ENCODE measurements at places on chromosomes 13 and 19.

DNA sequence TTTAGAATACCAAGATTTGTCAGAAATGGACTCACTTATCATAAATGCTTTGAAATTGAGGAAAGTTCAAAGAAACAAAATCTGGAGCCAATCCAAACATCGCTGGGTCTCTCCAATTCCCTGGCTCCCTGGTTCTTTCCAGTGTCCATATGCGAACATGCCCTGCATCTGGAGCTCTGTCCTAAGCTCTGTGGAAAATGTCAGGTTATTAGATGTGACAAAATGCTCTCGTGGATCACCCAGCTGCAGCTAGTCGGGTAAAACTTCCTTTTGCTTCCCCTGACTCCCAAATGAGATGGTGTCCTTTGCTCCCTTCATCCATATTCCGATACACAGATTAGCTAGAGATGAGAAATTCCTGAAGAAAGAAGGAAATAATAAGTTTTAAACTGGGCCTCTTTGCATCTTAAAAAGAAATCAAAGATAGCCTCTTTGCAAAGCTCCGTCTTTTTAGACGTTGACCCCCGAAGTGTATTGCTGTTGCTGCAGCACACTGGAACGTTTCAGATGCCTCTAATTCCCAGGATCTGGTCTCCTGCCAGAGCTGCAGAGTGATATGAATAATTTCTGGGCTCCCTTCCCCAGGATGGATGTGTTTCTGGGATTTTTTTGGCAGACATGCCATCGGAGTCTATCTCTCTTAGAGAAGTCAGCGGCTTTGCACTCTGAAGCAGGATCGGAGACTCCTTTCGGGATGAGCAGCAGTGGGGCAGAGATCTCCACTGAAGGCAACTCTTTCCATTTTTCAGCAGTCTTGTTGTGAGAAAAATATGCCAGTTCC lies 102.9 kb downstream of the TEX26 start:
- no peak for DNase-seq

GRCh38 chr19:34734537-34735103 lies 577 bp downstream of the ZNF181 start:
- no peak for DNase-seq

DNA sequence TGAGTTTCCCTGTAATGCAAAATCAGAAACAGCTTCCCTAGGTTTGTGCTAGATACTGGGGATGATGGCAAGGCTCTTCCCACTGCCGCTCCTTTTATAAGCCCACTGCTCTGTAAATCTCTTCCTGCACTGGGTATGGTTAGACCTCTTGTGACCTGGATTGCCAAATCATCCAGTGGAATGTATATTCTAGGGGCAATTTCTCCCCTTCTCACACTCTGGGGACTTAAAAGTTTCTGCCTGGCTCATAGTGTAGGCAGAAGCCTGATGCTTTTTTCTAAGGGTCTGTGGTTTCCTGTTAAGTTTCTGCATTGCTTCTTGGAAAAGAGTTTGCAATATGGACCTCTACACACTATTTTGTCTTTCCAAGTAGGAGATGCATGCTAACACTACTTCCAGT lies 1582.0 kb upstream of the PCDH20 start:
- DNase-seq: no peak

DNA sequence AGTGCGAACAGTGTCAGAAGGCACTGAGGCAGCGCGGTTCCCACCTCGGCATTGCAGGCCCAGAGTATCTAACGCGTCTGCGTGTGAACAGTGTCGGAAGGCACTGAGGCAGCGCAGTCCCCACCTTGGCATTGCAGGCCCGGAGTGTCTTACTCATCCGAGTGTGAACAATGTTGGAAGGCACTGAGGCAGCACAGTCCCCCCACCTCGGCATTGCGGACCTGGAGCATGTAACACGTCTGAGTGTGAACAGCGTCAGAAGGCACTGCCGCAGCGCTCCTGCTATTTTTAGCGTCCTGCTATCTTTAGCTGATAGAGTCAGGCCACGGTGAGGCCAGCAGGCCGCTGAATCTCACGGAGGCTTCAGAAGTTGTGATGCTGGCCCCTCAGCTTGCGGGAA lies 39.6 kb downstream of the ATP11A start:
- DNase-seq: no peak

GRCh38 chr13:100069278-100069677 lies 19.6 kb upstream of the PCCA start:
- no peak for DNase-seq

GRCh38 chr13:40974460-40975407 lies 44.4 kb downstream of the ELF1 start:
- peak; percentile 95 for DNase-seq

DNA sequence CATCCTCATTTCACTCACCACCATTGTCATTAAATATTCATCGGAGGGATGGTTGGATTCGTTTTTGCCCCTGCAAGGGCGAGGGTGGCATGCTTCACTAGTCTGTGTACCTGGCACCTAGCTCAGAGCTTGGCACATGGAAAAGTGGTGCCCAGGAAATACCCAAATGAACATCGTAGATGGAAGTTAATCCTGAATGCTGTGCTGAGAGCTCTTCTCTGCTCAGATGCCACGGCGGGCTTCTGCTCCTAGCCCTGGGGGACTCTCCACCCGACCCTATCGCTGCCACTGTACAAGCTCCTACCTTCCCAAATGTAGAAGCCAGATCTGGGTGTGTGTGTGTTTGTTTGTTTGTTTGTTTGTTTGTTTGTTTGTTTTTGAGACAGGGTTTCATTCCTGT lies 113.0 kb upstream of the ZNF507 start:
- DNase-seq: no peak

DNA sequence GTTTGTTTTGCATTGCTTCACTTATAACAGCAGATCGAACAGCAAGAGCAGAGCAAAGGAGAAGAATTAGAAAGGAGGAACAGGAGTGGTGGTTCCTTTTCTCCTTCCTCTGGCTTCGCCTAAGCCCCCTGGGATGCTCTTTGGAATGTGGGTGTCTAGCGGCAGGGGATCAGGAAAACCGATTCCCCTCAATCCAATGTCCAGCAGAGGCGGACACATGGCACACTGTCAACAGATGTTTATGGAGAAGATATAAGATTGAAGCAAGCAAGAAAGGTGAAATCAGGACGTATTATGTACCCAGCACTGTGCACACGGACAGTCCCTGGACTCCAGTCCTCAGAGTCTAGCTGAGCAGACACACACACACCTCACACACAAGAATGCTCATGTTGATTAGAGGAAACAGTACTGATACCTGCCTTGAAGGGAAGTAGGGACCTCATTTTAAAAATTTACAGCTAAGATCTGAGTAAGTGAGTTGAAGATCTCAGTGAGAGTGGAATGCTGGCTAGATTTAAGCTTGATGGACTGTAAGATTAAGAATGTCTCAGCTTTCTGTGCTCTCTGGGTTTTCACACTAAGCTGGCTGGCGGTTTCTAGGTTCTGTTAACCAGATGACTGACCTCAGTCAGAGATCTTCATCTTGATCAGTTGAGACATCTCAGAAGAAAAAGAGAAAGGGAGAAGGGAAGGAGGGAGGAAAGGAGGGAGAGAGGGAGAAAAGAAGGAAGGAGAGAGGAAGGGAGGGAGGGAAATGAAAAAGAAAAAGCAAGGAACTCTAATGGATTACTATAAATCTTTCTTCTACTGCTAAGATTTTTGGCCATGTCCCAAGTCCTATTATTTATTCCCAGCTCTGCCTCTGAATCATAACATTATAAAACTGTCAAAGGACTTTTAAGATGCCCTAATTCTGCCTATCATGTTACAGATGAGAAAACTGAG lies 44.8 kb downstream of the FLT1 start:
- no peak for DNase-seq

GRCh38 chr13:46340011-46340410 lies 47.0 kb downstream of the RUBCNL start:
- no peak for DNase-seq

DNA sequence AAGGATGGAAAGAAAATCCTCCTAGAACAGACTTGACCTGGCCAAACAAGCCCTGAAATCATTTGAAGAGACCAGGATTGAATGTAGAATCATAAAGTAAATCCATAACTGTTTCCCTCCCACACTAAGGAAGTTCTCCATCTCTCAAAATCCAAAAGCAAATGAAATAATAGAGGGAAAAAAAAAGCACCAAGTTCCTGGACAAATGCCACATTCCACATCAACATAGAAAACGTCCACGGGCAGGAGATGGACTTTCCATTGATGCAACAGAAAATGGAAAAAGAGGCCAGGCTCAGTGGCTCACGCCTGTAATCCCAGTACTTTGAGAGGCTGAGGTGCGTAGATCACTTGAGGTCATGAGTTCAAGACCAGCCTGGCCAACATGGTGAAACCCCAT lies 56.2 kb downstream of the INSR start:
- no peak for DNase-seq

DNA sequence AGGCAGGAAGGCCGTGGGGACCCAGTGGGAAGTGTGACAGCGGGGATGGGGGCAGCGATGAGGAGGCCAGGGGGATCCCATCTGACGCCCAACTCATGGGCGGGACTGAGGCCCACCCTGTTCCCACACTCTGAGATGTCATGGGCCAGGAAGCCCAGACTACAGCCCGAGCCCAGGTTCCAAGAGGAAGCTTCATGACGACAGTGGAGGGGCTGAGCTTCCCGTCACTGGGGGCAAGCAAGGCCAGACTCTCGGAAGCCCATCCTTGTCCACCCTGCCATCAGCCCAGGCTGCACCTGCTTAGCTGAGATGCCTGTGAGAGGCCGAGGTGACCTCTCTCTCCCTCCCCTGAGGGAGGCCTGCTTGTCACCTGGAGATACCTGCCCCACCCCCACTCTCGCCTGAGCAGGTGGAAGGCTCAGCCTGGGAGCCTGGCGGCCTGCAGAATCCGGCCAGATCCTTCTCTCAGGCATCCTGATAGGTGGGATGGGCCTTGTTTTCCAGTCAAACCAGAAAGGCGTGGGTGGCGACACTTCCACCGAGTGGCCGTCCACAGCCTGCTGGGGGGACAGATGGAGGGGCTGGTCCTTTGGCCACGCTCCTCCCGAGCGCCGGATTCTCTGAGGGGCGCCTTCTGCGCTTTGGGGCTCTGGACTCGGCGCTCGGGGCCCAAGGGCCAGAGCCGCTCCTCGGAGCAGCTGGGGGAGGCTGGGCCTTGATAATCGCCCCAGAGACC lies 4.8 kb downstream of the ZBTB7A start:
- no peak for DNase-seq

DNA sequence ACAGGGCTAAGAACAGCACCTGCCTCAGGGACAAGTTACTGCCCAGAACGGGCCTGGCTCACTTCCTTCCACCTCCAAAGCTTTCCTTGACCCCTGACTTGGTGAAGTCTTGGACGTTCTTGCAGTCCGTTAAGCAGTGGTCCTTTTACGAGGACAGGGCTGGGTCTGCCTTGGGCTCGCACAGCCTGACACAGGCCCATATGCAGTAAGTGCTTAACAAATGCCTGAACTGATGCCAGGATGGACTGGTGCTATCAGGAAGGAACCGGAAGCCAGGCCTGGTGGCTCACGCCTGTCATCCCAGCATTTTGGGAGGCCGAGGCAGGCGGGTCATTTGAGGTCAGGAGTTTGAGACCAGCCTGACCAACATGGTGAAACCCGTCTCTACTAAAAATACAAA lies 1.8 kb upstream of the PLK5 start:
- DNase-seq: no peak

DNA sequence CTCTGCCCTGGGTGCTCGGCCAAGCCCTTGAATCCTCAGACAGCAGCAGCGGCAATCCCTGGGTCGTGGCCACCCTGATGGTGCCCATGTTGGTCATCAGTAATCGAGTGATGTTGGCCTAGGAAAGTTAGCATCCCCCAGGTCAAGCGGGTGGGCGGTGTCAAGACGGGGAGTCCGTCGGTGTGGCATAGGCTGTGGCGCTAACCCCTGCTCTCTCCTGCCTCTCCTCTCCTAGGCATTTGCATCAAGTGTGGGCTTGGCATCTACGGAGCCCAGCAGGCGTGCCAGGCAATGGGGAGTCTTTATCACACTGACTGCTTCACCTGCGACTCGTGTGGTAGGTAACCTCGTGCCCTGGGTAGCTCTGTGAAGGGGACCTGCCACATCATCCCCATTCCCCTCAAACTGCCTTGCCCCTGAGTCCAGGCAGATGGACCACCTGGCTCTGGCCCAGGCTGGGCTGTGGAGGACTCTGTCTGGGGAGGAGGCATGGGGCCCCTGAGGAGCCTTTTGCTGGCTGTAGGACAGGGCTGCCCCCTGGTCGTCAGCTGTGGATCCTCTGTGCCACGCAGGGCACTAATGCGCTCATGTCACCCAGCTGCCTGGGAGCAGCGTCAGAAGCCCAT lies 8.7 kb downstream of the WTIP start:
- no peak for DNase-seq

GRCh38 chr13:102291587-102292218 lies 110.1 kb downstream of the FGF14 start:
- DNase-seq: no peak

DNA sequence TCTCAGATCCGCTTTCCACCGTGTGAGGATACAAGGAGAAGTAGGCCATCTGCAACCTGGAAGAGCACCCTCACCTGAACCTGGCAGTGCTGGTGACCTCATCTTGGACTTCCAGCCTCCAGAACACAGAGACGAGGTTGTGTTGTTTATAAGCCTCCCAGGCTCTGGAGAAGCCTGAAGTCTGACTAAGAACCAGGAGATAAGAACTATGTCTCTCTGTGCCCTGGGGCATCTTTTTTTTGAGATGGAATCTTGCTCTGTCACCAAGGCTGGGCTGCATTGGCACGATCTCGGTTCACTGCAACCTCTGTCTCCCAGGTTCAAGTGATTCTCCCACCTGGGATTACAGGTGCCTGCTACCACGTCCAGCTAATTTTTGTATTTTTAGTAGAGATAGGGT lies 14.5 kb downstream of the FCGBP start:
- DNase-seq: no peak

- DNase-seq: no peak
These were observed 720.3 kb downstream of the UQCRFS1 start for GRCh38 chr19:28492621-28493020.

DNA sequence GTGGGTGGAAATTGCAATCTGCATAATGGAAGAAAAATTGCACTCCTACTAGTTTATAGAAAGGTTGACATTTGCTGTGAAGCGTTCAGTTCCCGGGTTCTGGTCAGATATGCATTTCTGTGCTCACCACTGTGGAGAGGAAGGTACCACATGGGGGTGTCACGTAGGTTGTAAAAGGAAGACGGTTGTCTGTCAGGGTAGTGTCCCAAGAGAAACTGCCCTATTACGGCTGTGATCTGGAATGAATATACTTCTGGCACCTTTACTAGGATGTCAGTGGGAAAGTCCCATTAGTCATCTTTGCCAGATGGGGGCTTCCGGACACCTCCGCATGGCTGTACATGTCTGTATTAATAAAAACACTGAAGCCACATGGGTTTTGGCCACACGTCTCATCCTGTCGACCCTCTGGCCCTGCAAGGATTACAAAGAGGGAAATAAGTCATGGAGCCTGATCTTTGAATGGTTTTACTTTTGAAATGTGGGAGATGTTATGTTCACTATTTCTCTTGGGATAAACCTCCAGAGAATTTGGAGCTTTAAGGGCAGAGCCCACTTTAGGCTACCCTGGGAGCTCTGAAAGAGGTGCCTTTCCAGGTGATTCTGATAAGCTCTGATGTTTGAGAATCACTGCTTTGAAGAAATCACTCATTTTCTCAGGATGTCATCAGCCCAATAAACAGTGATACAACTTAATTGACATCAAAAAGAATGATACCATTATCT lies 133.9 kb downstream of the AKAP11 start:
- no peak for DNase-seq
